ENCODE measurements at places on chromosomes 3 and 15. TPM values are rescaled to one million over a fixed set of nuclear protein-coding genes. Genes with fewer than 3 reads are reported as not detected.

GRCh38 chr3:43876648-43877047, 185.9 kb downstream of the ABHD5 start:
- peaks cover 19% of the 10 kb centered on the region for H3K27me3 ChIP-seq
- H3K4me1 ChIP-seq: no peaks in the 10 kb centered on the region
- no peak overlapping the region for H3K4me3 ChIP-seq
- no peak overlapping the region for H3K27ac ChIP-seq

GRCh38 chr3:195012100-195012499, 258.9 kb downstream of the XXYLT1 start:
- no peak overlapping the region for H3K27ac ChIP-seq
- peaks cover 4% of the 10 kb centered on the region for H3K4me1 ChIP-seq
- H3K36me3 ChIP-seq: no peaks in the 10 kb centered on the region

The TBC1D2B gene
- total RNA-seq: 64.7 TPM

- DNase-seq: no peak
- peaks cover 4% of the 10 kb centered on the region for H3K4me1 ChIP-seq
- H3K36me3 ChIP-seq: no peaks in the 10 kb centered on the region
Measured at GRCh38 chr3:171943262-171944117, 95.9 kb upstream of the FNDC3B start.

The COL6A5 gene
- 0.16 TPM for total RNA-seq

DNA sequence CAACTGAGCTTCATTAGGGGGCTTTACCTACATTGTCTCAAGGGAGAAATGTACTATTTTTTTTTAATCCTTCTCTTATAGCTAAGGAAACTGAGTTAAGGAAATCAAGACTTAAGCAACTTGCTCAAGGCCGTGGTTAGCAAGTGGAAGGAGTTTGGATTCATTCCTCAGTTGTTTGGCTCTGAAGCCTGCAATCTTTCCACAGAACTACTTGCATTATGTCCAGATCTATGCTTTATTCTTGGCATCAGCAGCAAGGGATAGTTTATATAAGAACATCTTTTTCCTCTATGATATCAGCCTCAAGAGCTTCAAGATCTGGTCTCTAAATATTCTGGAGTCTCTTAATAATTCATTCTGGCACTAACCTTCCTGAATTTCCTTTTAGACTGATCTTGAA, 182.4 kb downstream of the SV2B start:
- H3K27me3 ChIP-seq: peaks cover 4% of the 10 kb centered on the region
- H3K4me1 ChIP-seq: no peaks in the 10 kb centered on the region
- H3K4me3 ChIP-seq: no peak overlapping the region

The IL5RA gene
- 0.12 TPM for total RNA-seq

GRCh38 chr3:127684871-127685707, 12.3 kb downstream of the ABTB1 start:
- H3K36me3 ChIP-seq: no peaks in the 10 kb centered on the region
- H3K27ac ChIP-seq: no peak overlapping the region
- no peaks in the 10 kb centered on the region for H3K27me3 ChIP-seq

The ARRDC4 gene
- 1.5 TPM for total RNA-seq

The CAND2 gene
- 0.29 TPM for total RNA-seq

DNA sequence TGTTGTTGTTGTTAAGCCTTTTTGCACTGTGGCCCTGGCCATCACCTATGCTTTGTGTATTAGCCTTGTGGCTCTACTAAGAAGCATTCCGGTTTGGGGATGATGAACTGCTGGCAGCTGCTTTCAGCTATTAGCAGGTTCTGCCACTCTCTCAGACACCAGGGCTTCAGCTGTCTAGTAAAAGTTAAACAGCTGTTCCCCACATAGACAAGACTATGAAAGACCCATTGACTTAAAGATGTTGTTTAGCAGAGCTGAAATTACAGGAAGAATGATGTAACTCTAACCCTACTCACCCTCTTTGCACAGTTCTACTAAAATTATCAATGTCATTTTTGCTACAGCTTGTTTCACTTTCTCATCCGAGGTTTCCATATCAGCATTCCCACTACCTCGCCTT, 131.2 kb upstream of the CGNL1 start:
- peaks cover 18% of the 10 kb centered on the region for H3K36me3 ChIP-seq
- H3K27ac ChIP-seq: no peak overlapping the region
- H3K4me3 ChIP-seq: no peak overlapping the region
- peaks cover 10% of the 10 kb centered on the region for H3K4me1 ChIP-seq
- DNase-seq: no peak

DNA sequence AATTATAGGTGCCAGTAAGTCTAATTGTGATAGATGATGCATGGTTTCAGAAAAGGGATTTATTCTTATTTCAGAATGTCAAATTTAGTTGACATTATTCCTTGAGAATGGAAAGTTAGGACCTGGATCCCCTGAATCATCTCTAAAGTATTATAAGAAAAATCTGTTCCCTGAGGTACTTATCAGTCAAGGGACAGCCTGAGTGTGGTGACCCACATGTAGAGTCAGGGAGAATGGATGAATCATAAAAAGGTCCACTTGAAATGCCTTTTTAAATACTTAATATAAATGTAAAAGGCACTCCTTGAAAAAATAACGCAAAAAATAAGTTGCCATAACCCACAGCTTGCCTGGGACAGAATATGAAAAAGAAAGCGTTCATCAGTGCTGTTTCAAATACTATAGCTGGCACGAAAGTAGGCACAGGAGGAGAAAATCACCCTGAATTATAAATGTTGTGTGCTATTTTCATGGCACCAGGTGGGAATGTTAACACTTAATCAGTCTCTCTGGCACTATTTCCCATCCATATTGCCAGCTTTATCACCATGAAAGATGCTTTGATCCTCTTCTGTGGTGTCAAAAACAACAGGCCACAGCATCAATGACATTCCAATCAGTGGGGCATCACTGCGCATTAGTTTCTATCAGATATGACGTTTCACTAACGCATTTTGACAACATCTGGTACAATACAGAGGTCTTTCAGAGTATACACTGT, 208.5 kb downstream of the EPHA3 start:
- DNase-seq: no peak
- no peaks in the 10 kb centered on the region for H3K36me3 ChIP-seq
- H3K27ac ChIP-seq: no peak overlapping the region
- no peaks in the 10 kb centered on the region for H3K27me3 ChIP-seq

The PRSS50 gene
- not detected for total RNA-seq

The KCNMB3 gene
- total RNA-seq: 0.47 TPM

DNA sequence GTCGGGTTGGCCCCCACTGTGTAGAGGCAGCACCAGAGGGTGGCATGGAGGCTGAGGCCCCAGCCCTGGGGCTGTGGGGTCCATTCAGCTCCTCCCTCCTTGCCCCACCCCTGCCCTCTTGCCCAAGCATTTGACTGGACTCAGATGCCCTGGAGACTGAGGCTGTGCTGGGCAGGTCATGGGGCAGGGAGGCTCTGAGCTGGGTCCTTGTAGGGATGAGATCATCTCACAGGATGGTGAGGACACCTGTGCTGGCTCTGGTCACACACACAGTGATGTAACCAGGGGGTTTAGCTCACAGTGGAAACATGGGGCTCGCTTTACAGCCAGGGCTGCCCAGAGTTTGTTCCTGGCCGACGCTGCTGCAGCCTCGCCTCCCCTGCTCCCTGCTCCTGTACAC, 17.8 kb downstream of the ALPK3 start:
- peaks cover 9% of the 10 kb centered on the region for H3K27me3 ChIP-seq
- DNase-seq: no peak
- no peaks in the 10 kb centered on the region for H3K36me3 ChIP-seq
- H3K27ac ChIP-seq: no peak overlapping the region
- H3K4me3 ChIP-seq: no peak overlapping the region

- H3K27me3 ChIP-seq: no peaks in the 10 kb centered on the region
- H3K4me3 ChIP-seq: no peak overlapping the region
- H3K36me3 ChIP-seq: no peaks in the 10 kb centered on the region
- H3K4me1 ChIP-seq: no peaks in the 10 kb centered on the region
- no peak overlapping the region for H3K27ac ChIP-seq
- no peak for DNase-seq
Measured at GRCh38 chr15:29852201-29852600, 29.9 kb upstream of the TJP1 start.

The PRRT3 gene
- total RNA-seq: 16.8 TPM

Measured in activated T-helper 1 cell treated with anti-CD3 and anti-CD28 coated beads, Interleukin-12 subunit alpha, Interleukin-12 subunit beta, Interleukin-2, Interleukin-4 antibody, amounts not matched to agents 30 ng/mL and 10 ng/mL and 1 ng/mL, durations not matched to agents 14 hours and 24 hours and 36 hours (primary cell).